ENCODE measurements at places on chromosomes 16 and 17.

- DNase-seq, result peak; percentile 47
Measured at GRCh38 chr17:3683054-3683511, 12.9 kb downstream of the P2RX5 start.

DNA sequence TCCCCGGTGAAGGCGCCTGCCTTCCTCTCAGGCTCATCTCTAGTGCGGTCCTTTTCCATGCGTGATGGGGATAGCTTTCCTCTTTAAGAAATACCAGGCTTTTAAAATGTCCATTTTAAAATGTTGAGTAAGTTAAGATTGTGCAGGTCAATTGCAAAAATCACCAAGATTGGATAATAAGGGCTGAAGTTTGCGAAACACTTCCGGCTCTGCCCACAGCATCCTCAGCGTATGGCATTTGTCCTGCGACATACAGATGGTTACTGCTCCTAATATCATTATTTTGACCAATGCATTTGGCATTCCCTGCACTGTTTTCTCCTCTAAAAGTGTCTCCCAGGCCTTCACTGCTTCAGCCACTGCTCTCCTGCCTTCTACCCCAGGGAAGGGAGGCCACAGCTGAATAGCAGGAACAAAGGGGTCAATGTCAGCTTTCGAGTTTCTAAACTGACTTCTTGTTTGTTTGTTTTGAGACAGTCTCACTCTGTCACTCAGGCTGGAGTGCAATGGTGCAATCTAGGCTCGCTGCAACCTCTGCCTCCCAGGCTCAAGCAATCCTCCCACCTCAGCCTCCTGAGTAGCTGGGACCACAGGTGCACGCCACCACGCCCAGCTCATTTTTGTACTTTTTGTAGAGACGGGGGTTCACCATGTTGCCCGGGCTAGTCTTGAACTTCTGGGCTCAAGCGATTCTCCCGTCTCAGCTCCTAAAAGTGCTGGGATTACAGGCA lies 91.9 kb downstream of the CRISPLD2 start:
- DNase-seq, result no peak

- DNase-seq, result no peak
Measured at GRCh38 chr17:40545660-40546059, 19.6 kb downstream of the CCR7 start.

DNA sequence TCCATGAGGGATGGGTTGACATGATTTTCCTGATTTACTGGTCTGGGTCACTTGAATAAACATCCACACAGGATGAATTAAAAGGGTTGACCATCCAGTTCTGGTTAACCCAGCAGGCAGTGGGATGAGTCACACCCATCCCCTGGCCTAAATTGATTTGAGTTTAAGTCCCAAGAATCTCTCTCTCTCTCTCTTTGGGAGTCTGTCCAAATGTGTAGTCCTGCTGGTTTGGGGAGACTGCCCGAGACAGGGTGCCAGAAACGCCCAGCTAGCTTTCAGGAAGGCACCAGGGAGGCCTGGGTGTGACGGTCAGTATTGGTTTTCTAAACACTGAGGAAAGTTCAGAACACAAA lies 38.8 kb downstream of the SCPEP1 start:
- peak; percentile 33 for DNase-seq

DNA sequence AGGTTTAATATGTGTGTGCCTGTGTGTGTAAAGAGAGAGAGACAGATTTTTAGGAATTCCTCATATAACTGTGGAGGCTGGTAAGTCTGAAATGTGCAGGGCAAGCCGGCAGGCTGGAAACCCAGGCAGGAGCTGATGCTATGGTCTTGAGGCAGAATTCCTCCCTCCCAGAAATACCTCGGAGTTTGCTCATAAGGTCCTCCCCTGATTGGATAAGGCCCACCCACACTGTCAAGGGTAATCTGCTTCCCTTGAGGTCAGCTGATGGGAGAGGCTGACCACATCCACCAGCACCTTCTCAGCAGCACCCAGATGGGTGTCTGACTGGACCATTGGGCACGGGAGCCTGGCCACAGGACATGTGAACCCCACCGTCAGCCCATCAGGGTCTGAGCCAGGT lies 42.4 kb downstream of the C16orf95 start:
- peak; percentile 47 for DNase-seq

GRCh38 chr17:51224402-51225262 lies 35.2 kb downstream of the MBTD1 start:
- DNase-seq, result no peak

DNA sequence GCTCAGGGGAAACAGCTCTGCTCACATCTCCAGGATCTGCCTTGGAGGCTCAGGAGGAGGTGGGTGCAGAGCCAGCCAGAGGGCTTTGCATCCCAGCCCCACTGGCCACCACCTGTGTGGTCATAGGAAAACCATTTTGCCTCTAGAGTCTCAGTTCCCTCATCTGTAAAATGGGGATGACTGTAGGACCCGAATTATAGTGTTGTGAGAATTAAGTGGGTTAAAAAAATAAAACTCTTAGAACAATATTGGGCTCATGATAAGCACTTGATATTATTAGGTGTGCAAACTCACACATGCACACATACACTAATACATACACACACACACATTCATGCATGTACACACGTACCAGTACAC lies 19.4 kb upstream of the JPH3 start:
- DNase-seq, result no peak

DNA sequence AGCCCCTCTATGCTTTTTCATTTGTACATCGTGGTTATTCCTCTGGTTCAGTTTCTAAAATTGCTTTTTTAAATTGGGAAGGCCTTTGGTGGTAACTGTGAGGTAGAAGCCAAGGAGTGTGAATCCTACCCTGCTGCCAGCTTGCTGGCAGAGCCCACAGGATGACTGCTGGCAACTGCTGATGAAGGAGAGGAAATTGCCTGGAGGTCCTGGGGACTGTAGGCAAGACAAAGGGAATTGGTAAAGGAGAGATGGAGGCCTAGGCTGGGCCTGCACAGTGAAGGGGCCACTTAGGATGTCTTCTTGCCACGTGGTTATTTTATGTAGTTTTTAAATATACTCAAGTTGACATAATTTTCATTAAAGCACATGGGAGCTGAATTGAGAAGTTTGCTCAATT lies 15.8 kb downstream of the C17orf58 start:
- DNase-seq, result no peak

DNA sequence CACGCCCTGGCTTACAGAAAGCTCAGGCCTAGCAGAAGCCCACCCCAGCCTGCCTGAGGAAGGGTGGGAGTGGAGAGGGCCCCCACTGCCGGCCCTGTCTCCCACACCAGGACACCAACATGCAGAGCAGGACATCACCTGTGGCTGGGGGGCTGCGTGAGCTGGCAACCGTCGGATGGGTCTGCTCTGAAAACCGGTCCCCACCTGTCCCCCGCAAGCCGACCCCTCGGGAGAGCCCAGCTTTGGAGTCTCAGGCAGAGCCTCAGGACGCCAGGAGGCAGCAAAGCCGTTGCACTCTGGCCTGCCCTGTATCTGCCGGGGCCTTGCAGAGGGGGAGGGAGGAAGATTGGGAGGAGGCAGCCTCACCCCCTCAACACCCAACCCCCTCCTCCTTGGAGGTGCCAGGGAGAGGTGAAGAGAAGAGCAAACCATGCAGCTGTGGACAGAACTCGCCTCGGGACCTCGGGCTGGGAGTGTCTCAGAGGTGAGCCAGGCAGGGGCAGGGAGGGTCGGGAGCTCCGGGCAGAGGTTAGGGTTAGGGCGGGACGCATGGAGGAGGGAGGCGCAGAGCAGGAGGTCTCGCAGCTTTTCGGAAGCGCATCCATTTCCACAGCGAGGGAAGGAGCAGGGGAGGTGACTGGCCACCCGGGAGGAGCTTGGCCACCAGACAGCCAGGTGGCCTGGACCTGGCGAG lies 30.4 kb upstream of the ZC3H18 start:
- DNase-seq, result no peak

DNA sequence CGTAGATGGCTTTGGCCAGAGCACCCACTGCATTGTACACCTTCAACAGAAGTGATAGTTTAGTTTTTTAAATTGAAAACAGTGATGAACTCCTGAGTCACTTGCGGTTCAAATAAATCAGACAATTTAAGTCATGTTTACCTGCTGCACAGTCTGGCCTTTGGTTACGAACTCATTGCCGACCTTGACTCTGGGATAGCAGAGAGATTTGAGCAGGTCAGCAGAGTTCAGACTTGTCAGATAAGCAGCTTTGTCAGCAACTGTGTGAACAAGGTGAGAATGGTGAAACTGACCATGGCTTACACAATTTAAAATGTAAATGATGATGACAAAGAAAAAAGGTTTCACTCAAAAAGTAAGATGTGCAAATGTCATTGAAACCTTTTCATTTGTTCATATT lies 9.3 kb downstream of the MYH4 start:
- no peak for DNase-seq

- DNase-seq, result no peak
Measured at GRCh38 chr17:41434005-41434404, 6.8 kb downstream of the KRT38 start.

- DNase-seq, result no peak
Measured at GRCh38 chr17:83058266-83058798, 21.1 kb upstream of the METRNL start.

DNA sequence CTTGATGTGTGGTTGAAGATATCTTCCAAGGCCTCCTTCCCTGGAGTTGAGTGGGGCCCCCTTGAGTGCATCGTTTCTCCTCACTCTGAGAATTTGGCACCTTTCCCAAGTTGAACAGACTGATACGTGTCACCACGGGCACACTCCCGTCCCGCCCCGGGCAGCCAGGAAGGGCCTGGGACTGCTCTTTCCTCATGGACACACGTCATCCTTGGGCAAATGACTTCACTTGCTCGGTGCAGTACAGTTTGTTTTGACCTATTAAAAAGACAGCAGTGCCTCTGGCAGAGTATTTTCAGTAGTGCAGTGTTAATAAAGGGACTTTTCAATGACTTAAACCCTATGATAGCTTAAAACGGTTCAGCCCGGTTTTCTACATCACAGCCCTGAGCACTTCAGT lies 59.9 kb downstream of the SEC14L1 start:
- no peak for DNase-seq

DNA sequence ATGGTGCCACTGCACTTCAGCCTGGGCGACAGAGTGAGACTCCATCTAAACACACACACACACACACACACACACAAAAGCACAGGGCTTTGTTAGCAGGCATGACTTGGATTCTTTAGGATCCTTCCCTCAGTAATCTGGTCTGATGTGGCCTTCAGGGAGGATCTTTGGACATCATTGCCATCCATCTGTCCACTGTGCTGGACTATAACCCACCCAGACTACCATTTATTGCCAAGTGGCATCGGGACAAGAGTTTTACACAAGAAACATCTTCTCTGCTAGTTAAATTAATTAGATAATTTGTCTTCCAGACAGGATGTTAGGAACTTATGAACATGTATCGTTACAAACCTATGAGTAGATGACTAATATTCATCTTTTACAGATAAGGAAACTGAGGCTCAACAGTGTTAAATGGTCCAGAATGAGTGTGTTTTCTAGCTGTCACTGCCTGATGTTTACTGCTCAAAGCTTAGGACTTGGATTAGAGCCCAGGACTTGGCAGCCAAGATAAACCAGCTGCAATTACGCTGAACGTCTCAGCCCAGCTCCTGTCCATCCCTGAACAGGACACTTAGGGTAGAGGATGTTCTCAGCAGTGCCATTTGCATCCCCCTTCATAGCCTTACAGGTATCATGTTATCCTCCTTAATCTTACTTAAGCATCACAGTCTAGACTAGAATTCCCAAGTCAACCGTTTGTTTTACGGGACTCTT lies 285.8 kb downstream of the WWOX start:
- no peak for DNase-seq

GRCh38 chr17:7557775-7558543 lies 591 bp upstream of the TNFSF13 start:
- DNase-seq, result peak; percentile 48

DNA sequence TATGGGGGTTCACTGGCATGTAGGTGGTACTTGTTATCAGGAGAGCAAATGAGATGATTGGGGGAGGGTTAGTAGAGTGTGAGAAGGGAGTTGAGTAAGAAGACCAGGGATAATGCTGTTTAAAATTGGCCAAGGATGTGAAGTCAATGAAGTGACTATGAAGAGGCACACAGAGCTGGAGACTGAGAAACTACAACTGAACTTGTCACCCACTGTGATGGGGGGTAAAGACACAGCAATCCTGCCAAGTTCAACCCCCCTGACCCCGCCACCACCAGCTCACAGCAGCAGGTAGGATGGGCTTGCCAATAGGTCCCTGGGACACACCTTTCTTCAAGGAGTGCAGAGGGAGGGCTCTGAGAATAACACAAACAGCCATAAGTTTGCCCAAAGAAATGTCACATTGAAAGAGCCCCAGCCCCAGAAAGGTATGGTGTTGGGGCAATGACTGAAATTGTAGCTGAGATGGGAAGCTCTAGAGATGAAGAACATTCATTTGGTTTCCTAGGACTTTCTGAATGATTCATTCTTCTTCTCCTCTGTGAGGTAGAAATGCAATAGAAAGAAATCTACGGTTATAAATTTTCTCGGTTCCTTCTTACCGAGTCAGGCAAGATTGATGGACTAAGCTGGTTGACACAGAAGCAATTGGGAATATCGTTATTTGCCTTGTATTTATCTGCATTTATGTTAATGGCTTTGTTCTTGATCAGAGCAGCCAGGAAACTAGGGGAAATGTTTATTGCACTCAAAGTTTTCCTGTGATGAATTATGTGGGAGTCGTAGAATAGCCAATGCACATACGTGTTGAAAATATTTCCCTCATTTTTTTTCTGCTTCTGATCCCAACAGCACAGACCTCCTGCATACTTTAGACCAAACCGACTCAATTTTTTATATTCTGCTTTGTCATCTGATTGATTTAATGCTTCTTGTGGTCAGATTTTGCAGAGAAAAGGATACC lies 595.2 kb upstream of the CDH11 start:
- no peak for DNase-seq

DNA sequence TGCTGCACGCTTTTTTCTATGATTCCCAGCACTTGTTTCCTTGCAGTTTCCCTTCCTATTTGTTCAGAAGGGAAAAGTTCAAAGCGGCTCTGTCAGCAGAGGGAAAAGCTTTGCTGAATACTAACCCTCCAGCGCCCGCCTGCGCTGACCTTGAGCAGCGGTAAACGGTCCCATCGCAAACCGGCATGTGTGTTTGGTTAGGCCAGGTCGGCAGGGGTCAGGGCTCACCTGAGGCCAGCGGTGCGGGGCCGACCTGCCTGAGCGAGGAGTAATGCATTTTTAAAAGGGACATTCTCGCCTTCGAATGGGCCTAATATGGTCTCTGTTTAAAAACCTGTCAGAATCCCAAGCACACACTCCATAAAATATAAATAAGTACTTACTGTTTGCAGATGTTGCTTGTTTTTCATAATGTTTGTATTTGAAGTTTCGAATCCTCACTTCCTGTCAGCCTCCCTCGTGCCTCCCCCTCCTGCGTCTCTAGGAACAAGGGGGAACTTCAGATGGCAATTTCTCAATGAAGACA lies 110.1 kb downstream of the IRX3 start:
- no peak for DNase-seq

DNA sequence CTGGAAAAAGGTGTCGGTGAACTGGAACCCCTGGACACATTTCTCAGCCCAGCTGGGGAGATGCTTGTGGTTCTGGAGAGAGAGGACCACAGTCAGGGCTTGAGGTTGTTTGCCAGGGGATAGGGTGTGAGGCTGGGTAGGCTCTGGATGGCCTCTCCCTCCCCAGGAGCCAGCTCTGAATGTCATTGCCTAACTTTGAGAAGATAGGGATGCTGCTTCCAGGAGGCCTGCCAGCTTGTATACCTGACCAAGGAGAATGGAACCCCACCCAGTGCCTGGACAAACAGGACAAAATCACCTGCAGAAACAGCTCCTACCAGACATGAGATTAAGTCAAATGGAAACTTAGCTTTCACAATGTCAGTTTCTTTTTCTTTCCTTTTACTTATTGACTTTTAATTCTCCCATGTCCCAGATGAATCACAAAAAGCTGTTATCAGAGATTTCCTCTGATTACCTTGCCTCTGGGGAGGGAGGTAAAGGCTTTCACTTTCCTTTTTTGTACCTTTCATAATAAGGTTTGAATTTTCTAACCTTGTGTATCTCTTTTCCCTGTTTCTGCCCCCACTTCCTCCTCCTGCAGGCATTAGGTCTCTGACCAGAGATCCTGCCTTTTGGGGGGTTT lies 29.8 kb upstream of the PLLP start:
- no peak for DNase-seq

Data from EL (cell line).